ENCODE measurements at places on chromosomes 16 and 17. TPM values are rescaled to one million over a fixed set of nuclear protein-coding genes. Genes with fewer than 3 reads are reported as not detected.

GRCh38 chr16:53752560-53752959 lies 48.6 kb downstream of the FTO start:
- DNase-seq, result no peak

- no peak for DNase-seq
Observed at GRCh38 chr16:84889066-84889465, 69.3 kb downstream of the CRISPLD2 start.

MEIOC gene
- total RNA-seq, result 0.91 TPM

RAC3 gene
- total RNA-seq, result 0.49 TPM

MPP3 gene
- total RNA-seq, result not detected

Measured in activated B cell treated with CpG ODN at 0.5 μM for 24 hours (primary cell).